ENCODE measurements at places on chromosomes 16 and 17.

GRCh38 chr17:30926516-30926915 is 4.8 kb downstream of the ADAP2 start:
- DNase-seq, result no peak

GRCh38 chr17:59730268-59730834 is 22.9 kb downstream of the VMP1 start:
- DNase-seq, result no peak

DNA sequence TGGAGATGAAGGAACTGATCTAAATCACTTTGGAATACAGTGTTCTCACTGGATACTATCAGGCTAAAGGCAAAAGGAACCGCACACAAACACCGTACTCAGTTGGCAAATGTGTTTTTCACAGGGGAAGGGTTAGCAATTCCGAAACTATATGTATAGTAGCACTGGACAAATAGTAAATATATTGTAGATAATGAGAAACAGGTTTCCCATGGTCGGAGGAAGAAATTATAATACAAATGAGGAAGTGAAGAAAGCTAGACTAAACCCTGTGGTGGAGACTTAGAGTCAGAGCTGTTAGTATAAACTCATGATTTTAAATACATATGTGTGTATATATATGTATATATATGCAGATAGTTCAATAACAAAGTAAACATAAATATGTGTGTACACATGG is 414.1 kb upstream of the SALL1 start:
- no peak for DNase-seq

DNA sequence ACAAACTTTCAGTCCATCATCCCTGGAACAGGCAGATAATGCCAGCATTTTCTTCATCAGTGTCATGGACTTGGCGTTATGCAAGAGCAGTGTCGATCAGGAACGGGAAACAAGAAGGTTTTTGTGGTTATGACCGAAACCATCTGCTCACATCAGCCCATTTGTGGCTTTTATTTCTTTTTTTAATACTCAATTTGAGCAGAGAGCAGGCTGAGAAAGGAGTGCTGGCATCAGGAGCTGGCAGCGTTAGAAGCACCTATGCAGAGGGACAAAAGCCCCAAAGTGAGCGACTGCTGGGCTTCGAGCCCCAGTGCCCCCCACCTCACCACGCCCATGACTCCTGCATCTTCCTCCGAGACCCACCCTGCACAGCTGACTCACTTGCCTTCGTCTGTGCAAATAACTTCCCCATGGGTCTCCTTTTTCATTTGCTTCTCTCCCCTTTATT is 16.2 kb upstream of the CD300E start:
- no peak for DNase-seq

DNA sequence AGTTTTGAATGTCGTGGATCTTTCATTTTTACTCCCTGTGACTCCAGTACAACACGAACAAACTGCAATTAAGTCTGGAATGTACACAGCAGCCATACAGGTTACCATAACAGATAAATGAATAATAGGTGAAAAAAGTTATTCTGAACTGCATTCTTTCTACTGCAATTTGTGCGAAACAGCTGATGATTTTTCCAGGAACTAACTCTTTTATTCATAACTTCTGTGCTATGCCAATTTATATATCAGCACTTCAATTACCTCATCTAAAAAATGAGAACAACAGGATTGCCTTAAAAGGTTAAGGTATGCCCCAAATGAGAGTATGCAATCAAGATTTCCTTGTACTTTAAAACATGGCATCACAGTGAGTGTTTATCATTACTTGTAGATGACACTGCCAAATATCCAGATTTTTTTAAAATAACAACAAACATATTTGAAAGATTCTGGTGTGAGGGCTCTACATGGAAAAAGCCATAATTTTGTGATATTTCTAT is 238.9 kb downstream of the CDH8 start:
- DNase-seq, result no peak

DNA sequence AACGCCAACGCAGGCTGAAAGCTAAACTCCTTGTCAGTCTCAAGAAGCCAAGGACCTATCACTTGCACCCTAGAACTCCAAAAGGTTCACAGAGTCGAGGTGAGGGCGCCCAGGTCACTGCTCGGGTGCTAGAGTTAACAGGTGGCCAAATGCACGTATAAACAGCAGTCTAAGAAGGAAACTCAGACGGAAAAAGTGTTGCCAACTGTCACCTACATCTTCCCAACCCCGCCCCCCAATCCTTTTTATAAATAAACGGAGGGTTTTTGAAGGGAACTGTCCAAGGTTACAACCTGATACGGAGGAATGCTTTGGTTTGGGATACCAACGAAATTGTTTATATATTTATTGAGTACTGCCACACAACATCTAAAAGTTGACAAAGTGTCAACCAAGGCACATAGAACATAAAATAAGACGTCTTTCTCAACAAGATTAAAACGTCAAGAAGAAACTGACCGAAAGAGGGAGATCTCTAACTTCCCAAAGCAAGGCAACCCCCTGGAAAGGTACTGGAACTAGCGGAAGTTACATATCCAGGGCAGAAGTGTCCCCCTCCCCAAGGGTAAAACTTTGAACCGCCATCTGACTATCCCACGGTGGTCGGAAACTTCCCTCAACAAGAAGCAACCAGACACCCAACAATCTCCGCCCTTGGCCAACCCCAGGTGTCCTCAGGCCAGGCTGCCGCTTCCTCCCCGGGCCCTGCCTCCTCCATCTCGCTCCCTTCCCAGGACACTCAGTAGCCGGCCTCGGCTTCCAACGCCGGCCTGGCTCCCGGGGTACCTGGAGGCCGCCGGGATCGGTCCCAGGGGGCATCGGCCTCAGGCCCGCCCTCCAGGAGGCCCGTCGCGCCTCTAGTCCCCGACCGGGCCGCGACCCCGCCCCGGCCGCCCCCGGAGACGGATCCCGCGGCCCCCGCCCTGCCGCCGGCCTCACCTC is 982 bp downstream of the SPAG9 start:
- DNase-seq, result no peak

DNA sequence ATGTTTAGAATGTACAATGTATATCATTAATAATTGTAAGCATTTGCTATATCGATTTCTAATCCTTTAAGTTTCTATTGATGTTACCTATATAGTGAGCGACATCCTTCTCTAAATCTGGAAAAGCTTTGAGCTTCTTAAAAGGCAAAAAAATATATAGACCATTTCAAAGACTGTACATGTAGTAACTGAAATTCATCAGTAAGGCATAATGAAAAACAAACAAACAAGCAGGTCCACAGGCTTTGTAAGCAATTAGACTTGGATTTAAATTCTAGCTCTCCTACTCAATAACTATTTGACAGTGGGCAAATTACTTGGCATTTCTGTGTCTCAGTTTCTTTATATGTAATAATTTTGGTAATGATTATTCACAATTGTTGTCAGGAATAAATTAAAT is 51.7 kb upstream of the NACA2 start:
- no peak for DNase-seq

DNA sequence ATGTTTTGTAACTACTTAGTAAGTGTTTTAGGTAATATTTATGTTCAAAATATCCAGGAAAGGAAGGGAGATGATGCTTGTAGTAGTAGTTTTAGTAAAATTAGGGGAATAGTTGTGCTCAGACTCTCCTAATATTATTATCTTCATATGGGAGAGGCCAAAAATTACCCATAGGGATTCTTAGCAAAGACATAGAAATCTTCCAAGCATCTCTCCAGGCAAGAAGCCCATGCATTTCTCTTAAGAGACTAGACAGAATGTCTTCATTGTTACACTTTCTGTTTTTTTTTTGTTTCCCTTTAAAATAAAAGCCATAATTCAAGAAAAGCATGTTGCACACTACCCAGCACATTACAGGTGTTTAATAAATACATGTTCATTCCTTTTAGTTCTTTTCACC is 180.6 kb downstream of the CYB561 start:
- no peak for DNase-seq

DNA sequence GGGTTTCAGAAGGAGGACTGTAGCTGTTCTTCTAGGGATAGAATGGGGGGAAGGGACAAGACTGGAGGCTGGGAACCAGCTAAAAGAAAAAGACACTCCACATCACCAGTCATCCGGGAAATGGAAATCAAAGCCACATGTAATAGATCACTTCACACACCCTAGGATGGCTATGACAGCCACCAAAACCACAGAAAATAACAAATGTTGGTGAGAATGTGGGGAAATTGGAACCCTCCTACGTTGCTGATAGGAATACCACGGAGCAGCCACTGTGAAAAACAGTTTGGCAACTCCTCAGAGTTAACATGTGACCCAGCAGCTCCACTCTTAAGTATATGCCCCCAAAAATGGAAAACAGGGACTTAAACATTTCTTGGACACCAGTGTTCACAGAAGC is 2.3 kb downstream of the TLE7 start:
- no peak for DNase-seq

GRCh38 chr17:78412403-78412802 is 34.0 kb downstream of the PGS1 start:
- DNase-seq, result no peak

GRCh38 chr16:75250089-75250808 is 1.2 kb downstream of the BCAR1 start:
- DNase-seq, result no peak

GRCh38 chr16:12000032-12000431 is 23.5 kb downstream of the SNX29 start:
- no peak for DNase-seq

DNA sequence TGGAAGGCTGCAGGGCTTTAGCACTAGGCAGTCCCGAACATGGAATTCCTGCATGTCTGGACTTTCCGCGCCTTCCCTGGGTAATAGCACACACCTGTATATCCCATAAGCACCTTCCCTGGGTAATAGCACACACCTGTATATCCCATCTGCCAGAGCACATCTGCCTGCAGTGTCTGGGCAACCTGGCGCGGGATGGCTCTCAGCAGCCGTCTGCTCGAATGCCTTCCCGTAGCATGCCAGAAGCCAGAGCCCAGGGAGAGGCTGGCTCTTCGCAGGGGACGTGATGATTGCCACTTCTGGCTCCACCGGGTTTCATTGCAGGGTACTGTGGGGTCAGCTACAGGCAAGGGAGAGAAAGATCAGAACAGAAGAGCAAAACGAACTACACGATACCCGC is 21.3 kb downstream of the MBTPS1 start:
- no peak for DNase-seq

GRCh38 chr16:85430523-85431421 is 182.3 kb upstream of the GSE1 start:
- DNase-seq, result no peak

- DNase-seq, result no peak
Measured at GRCh38 chr17:55482591-55483389, 28.5 kb downstream of the SMIM36 start.

- no peak for DNase-seq
Measured at GRCh38 chr16:77288222-77288621, 89.0 kb downstream of the SYCE1L start.

DNA sequence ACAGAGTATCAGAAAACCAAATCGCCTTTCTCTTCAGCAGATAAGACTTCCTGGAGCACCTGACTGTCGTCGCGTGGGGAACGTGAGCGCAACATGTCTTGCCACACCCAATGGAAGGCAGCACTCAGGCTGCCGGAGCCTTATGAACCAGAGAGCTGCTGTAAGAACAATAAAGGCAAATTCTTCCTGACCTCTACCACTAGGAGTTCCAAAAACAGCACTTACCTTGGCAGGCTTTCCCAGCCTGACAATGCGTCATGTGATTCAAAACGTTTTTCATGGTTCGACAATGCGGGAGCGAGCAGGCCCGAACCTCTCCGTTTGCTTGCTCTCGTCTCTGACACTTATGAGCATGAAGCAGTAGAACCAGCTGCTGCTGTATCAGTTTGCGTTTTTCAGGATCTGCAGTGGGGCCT is 75.8 kb upstream of the TRAP1 start:
- DNase-seq, result no peak

DNA sequence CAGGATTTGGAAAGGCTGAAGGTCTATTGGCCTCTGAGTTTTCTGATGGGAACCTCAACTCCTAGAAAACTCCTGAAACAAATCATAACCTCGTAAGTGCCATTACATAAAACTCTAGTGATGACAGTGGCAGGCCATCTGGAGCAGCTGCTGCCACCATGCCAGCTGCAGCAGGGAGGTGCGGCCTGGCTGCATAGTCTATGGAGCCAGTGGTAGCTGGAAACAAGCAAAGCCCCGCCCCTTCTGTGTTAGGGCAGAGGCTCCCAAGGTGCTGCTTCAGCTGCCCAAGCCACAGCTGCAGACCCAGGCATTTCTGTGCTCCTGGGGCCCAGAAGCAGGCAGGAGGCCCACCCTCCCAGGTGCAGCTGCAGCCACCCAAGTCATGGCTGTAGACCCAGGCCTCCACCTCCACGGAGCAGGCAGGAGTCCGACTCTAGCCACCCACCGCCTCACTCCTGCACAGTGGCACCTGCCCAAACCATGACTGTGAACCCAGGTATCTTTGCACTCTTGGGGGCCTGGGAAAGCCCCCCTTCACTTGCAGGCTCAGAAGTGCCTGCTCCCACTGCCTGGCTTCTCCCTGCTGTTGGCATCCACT is 254.1 kb upstream of the KCNJ16 start:
- DNase-seq, result no peak

DNA sequence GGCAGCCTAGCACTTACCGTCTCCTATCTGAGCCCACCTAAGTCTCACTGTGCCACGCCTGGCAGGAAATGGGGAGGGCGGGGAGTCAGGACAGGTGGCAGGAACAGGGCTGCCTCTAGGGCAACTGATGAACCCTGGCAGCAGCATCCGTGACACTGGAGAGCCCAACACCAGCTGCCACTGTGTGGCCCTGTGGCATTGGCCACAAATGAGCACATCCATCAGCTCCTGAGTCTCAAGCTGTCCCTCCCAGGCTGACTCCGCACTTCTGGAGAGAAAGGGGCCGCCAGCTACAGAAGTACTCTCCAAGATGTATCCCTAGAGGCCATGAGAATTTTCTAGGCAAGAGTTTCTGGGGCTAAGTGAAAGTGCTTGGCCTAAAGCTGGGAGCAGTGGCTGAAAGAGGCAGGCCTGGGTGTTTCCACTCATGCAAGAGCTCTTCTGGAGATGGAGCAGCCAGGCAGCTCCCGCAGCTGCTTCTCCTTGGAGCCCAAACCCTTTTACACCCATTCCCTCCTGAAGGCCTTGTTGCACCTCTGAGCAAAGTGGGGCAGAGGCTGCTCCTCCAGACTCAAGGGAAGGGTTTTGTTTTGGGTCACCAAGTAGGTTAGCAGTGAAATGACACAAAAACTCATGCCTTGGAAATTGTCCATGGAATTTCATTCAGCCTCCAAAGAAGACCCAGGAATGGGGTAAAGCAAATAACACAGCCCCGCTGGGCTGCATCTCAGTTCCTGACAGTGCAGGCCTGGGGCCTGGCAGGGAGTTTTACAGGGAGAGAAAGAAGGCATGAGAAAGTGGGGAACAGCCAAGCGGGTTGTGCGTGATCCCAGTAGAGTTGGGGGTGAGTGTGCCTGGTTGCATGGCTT is 25.8 kb downstream of the PEMT start:
- no peak for DNase-seq

GRCh38 chr17:57552114-57552624 is 192.9 kb downstream of the CCDC182 start:
- no peak for DNase-seq

DNA sequence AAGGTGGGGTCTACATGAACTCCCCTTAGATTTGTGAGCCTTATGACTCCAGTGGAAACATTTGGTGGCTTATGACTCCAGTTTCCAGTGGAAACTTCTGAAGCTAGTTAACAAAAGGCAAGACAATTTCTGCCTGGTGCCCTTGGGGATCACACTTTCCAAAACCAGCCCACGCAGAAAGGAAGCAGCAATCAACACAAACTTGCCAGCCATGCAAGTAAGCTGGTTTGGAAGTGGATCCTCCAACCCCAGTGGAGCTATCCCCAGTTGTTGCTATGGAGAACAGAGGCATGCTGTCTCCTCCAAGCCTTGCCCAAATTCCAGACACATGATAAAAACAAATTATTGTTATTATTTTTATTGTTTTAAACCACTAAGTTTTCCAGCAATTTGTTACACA is 130.9 kb downstream of the CDH11 start:
- DNase-seq, result no peak

Measured in stimulated activated CD4-positive, alpha-beta T cell treated with anti-CD3 and anti-CD28 coated beads, Interleukin-1b, Interleukin-23, amount 100 ng/mL, for 1 hour (primary cell).